Posterior vena cava (tissue), 2 donors: ENCODE measurements at places on chromosomes 1 and 21. TPM values are rescaled to one million over a fixed set of nuclear protein-coding genes. Genes with fewer than 3 reads are reported as not detected.

DNA sequence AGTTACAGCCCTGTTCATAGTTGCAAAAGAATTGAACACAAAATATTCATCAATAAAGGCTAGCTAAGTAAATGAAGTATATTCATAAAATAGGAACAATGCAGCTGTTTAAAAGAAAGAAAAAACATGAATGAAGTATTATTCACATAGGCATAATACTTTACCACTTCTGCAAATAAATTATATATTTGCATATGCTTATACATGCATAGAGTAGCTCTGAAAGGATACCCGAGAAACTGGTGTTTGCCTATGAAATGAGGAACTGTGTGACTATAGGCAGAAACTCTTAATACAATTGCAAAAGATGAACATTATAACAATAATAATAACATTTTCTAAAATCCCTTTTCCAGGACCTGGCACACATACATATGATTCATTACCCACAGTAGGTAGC, 385.9 kb downstream of the DSCAM start:
- DNase-seq = no peak

GRCh38 chr1:974687-975328, 7.1 kb downstream of the PERM1 start:
- DNase-seq = no peak

TNFRSF18 gene
- total RNA-seq = 0.93 TPM

DNA sequence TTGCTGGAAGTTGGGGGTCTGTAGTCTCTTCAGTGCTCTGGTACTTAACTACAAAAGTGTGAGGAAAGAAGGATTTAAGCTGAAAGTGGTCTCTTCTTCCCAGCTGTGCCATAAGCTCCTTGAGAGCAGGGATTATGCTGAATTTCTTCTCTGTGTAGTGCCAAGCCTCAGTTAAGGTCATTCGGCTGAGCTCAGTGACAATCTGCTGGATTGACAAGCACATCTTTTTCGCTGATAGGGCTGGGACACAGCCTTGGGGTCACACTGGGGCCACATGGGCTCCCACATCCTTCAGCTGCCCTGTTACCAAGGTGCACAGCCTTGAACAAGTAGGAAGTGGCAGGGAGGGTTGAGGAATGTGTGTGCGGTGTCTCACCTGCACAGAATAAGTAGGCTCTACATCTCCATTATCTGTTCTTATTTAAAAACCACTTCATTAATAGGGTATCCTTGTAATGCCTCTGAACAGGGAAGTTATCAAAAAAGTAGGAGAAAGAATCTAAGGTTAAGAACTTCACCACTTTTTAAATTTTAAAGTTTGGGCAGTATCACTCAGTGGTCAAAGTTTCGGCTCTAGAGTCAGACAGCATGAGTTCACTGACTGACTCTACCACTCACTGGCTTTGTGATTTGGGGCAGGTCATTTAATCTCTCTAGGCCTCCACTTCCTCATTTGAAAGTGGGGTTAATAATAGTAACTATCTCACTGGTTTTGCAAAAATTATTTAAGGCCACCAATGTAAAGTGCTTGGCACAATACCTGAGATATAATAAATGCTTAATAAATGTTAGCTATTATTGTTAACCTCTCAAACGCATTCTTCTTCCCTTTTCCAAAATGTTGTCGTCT, 10.3 kb downstream of the ZBTB40 start:
- DNase-seq = no peak

DNA sequence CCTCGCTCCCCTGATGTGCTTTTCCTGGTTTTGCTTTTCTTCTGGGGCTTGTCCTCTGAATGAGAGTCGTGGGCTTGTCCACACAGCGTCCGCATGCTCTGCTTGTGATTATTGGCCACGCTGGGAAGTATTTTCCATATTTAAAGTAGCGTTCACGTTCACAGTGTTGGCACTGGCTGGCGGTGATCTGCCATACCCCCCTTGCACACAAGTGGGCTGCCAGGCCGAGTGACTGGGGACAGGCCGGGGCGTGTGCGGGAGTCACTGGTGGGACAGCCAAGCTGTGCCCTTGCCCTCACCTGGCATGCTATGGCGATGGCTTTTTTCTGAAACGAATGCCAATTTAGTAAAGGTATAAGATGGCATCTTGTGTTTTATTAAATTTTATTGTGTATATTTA, 32.8 kb downstream of the SLC37A1 start:
- no peak for DNase-seq

DNA sequence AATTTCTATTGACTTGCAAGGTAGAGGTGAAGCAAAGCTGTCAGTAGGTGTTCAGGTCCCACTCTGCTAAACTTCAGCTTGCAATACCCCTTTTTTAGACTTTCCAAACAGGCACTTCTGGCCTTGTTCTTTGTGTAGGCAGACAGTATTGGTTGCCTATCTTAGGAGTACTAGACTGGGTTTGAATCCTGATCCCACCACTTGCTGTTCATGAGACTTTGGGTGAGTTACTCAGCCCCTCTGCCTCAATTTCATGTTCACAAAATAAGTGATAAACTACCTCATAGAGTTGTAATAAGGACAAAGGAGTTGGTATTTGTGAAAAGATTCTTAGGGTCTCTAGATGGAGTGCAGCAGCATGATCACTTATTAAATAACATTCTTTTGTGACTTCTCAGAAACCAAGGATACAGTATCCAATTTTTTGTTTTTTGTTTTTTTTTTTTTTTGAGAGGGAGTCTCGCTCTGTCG, 5.2 kb downstream of the RCC1 start:
- no peak for DNase-seq

DNA sequence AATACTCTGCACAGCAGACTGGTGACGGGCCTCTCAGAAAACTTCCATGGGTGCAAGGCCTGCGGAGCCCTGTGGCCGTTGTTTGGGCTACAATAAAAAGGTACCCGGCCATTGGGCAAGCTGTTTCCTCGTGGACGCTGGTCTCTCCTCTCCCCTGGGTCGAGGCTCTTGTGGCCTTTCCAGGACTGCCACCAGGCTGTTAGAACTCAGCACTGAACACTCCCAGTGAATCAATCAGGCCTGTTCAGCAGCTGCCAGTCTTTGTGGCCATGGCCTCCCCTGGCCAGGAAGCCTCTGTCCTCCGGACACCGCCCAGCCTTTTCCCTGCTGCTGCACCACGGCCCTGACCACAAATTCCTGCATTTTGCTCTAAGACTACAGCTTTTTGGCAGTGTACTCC, 33.0 kb upstream of the ACTRT2 start:
- no peak for DNase-seq

CHI3L1 gene
- 30.3 TPM for total RNA-seq

JAM2 gene
- total RNA-seq = 17.2 TPM

DNA sequence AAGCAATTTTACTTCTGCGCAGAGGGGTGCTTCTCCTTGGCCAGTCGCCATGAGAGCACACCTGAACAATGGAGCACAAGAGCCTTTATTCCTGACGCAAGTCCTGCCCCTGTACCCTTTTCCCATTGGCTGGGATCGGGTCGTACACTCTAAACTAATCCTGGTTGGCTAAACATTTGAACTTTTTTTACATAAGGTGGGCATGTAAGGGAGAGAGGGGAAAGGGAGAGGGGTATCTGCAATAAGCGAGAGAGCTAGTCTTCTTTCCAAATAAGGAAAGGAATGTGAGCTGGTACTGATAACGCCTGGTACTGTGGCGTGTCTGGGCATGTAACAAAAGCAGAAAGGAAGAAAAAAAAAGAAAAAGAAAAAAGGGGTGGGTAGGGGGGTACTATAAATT, 21.8 kb downstream of the MFSD2A start:
- DNase-seq = peak; percentile 12

RIPPLY3 gene
- not detected for total RNA-seq

GRCh38 chr1:117368116-117369108, 1.2 kb downstream of the MAN1A2 start:
- DNase-seq = no peak

GRCh38 chr1:234881893-234882771, 246.5 kb downstream of the TOMM20 start:
- no peak for DNase-seq

GRCh38 chr1:32761253-32761877, 55.8 kb downstream of the YARS1 start:
- DNase-seq = no peak

DNA sequence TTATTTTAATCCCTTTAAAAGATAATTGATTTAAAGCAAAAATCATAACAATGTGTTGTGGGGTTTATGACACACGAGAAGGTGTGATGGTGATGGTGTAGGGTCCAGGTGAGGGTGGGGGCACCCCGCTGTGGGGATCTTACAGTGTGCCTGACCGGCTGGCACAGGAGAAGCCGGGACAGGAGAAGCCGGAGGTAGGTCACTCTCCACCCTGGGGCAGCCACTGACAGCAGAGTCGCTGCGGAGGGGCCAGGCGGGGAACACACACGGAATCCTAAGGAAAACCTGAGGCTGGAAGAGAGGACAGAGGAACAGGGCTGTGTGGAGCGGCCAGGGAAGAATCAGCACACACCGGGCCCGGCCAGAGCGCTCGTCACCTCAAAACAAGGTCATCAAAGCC, 4.3 kb upstream of the LRRC3 start:
- DNase-seq = peak; percentile 71

DNA sequence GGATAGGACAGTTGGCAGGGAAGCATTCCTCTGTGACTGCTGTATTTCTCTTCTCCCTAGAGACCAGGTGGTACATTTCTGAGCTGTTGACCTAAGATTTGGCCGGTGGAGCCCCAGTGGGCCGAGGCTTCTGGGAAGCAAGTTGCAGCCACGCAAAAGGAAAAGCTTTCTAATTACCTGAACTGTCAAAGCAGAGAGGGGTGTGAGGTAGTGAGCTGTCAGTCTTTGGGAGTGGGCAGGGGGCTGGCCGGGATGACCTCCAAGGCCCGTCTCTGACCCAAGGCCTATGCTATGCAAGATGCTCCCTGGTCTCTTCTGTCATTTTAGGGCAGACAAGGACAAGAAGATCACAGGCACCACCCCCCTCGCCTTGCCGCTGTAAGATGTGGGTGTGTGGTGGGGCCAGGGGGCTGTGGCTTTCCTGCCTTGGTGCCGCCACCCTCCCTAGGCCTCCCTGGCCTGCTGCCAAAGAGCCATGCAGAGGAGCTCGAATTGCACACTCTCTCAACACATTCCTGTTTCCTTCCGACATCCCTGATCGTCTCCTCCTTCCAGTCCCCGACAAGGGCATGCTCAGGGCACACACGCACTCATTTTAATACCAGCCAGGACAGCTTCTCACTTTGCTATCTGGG, 7.7 kb downstream of the PADI1 start:
- DNase-seq = no peak

GRCh38 chr1:209807509-209807908, 1.6 kb upstream of the IRF6 start:
- no peak for DNase-seq

- no peak for DNase-seq
Measured at GRCh38 chr1:166999075-166999474, 10.0 kb downstream of the MAEL start.

DNA sequence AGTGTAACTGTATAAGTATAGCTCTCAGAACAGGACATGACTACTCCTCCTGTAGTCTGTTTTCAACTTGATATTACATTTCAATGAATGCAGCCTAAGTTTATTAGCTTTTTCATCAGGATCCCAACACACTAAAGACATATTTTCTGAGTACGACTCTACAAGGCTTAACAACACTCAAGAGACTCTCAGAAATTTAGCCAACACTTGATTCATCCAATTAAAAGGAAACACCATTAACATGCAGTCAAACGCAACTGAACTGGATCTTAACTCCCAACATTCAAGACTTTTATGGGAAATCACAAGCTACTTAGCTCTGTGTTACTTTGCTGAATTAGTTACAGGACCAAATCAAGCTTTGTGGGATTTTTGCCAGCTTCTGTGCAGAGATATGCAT, 65.2 kb upstream of the SGIP1 start:
- no peak for DNase-seq

DNA sequence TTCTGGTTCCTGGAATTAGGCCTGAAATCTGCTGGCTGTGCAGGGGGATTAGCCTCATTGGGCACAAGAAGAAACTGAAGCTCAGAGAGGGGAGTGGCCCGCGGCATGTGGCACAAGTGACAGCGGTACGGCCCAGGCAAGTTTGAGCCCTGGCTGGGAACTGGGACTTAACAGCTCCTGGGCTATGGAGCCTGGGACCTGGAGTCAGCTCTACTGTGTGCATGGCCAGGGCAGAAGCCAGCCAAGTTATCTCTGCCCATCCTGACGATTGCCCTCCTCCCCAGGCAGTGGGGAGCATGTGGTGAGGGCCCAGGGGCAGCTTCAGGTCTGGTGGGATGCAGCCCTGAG, 61.3 kb downstream of the ALPL start:
- DNase-seq = no peak

DNA sequence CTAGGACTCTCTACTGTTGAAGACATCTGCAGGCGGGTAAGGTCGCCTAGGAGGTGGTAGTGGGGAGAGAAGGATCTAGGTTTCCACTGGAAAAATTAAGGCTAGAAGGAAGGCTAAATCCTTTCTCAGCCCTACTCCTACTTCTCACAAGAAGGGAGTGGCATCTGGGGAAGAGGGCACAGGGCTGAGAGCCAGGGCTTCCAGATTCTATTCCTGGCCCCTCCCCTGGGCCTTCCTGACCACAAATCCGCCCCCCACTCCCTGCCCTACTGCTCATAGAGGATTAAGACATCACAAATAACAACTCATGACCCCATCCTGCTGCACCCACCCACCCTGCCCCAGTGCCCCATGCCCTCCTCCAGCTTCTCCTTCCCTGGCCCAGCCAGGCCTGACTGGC, 2.5 kb downstream of the PHLDA3 start:
- no peak for DNase-seq

- DNase-seq = no peak
Measured at GRCh38 chr1:186165303-186165702, 209.8 kb downstream of the TPR start.

- no peak for DNase-seq
Measured at GRCh38 chr1:177591155-177591554, 378.7 kb downstream of the SEC16B start.

SMCP gene
- not detected for total RNA-seq

- DNase-seq = no peak
Measured at GRCh38 chr1:35668506-35668905, 27.2 kb upstream of the PSMB2 start.

GRCh38 chr1:97581614-97582051, 339.2 kb downstream of the DPYD start:
- no peak for DNase-seq

- DNase-seq = no peak
Measured at GRCh38 chr1:61279570-61279969, 197.2 kb downstream of the NFIA start.

GRCh38 chr1:55484173-55484572, 269.0 kb upstream of the USP24 start:
- no peak for DNase-seq

FNBP1L gene
- 9.3 TPM for total RNA-seq

TMPRSS15 gene
- total RNA-seq = not detected

DNA sequence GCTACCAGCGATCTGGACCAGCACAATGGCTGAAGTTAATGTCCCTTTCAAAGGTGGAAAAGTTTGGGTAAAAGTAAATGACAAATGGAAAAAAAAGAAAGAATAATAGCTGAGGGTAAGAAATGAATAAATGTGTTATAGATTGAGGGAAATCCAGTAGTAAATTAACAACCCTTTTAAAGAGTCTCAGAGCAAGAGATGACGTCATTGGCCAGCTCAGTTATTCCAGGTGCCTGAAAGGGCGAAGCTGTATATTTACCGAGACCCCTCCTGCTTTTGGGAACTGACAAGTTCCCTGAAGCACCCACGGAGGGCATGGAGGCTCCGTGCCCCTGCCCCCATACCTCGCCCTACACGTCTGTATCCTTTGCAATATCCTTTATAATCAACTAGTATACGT, 40.5 kb upstream of the KCNJ6 start:
- DNase-seq = no peak
